ENCODE measurements at places on chromosomes 6 and 20. TPM values are rescaled to one million over a fixed set of nuclear protein-coding genes. Genes with fewer than 3 reads are reported as not detected.

GRCh38 chr20:25145131-25145530, 50.4 kb upstream of the ENTPD6 start:
- no peak for DNase-seq
- H3K36me3 ChIP-seq: no peaks in the 10 kb centered on the region
- no peaks in the 10 kb centered on the region for H3K4me1 ChIP-seq
- no peak overlapping the region for H3K4me3 ChIP-seq
- no peaks in the 10 kb centered on the region for H3K27me3 ChIP-seq

The PNLDC1 gene
- total RNA-seq: 0.32 TPM

DNA sequence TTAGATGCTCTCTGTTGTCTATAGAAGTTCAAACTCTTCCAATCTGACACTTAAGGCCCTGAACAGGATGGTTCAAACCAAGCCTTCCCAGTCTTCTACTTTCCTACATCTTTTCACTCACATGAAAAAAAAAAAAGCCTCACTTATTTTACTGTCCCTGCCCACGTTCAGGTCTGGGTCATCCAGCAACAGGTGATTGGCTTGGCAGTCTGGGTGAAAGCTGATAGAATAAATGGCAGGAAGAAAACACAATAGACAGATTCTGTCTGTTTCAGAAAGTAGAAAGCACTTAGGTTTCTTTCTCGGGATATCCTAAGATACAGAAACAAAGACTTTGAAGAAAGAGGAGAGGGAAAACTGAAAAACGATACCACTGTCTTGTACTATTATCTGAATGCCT, 61.8 kb upstream of the HSF2 start:
- H3K4me1 ChIP-seq: no peaks in the 10 kb centered on the region
- H3K36me3 ChIP-seq: no peaks in the 10 kb centered on the region
- DNase-seq: no peak
- H3K27me3 ChIP-seq: no peaks in the 10 kb centered on the region

- no peak overlapping the region for H3K27ac ChIP-seq
- DNase-seq: no peak
- no peaks in the 10 kb centered on the region for H3K36me3 ChIP-seq
Measured at GRCh38 chr6:83601119-83601518, 88.8 kb downstream of the PRSS35 start.

The ELOVL4 gene
- 0.56 TPM for total RNA-seq

The CYP21A2 gene
- not detected for total RNA-seq

DNA sequence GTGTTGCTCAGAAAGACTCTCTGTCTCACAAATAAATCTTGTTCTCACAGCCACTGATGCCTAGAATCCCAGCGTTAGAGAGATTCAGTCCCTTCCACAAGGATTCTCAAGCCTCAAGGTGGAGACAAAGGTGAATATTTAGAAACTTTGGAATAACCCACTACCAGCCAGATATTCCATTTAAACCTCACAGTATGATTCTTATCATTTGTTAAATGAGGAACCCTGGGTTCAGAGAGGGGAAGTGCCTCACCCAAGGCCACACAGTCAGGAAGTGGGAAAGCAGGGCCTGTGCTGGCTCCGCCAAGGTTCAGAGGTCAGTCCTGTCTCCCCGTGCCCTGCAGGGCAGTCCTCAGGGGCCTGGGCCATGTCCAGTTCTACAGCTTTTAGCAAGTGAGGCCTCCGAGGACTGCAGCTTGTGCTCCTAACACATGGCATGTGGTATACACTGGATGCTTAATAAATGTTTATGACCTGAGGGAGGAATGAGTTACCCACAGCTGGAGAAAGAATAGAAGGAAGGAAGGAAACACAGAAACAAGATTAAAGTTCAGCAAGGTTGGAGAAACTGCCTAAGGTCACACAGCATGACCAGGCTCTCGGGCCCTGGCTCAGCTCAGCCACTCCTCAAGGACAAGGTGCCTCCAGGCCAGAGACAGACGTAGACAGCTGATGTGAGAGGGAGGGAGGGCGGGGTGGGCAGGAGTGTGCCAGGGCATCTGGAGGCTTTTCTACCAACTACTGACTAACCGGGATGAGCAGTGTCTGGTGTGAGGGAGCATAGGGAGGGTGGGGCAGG, 3.9 kb upstream of the TGM2 start:
- H3K27ac ChIP-seq: peak overlapping the region; percentile 4
- H3K4me1 ChIP-seq: peaks cover 45% of the 10 kb centered on the region
- H3K4me3 ChIP-seq: no peak overlapping the region
- no peaks in the 10 kb centered on the region for H3K27me3 ChIP-seq
- no peaks in the 10 kb centered on the region for H3K36me3 ChIP-seq
- DNase-seq: peak; percentile 75

DNA sequence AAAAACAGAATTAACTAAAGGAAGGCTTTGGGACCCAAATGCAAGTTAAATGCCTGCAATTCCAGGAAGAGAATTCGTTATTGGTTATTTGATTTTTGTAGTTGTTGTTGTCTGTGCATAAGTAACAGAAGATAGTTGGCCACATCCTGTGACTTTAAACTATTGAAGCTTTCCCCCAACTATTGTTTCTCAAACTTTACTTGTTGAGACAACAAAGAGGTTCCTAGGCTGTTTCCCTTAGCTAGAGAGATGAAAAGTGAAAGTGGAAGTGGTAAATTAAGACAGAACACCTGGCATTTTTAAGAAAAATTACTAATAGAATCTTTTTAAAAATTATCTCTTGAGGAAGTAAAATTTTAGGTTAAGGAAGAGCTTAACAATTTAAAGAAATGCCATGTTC, 525.2 kb downstream of the PKHD1 start:
- H3K27me3 ChIP-seq: no peaks in the 10 kb centered on the region
- no peaks in the 10 kb centered on the region for H3K4me1 ChIP-seq
- H3K4me3 ChIP-seq: no peak overlapping the region
- no peak overlapping the region for H3K27ac ChIP-seq

DNA sequence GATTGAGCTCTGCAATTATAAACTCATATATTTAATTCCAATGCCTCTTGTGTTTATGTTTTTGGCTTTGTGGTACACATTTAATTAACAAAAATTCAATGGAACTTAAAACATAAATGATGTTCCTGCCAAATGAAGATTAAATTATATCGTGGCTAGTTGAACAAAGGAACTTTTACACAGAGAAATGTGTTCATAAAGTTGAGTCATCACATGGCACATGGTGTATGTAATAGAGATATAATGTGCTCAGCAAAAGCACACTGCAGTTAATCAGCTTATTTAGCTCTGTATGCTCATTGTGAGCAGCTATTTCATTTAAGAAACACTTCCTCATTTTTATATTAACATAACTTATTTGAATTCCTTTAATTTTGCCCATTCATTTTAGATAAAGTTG, 1295.6 kb upstream of the CITED2 start:
- no peak for DNase-seq
- H3K27me3 ChIP-seq: no peaks in the 10 kb centered on the region
- no peak overlapping the region for H3K27ac ChIP-seq

- no peaks in the 10 kb centered on the region for H3K4me1 ChIP-seq
- no peak overlapping the region for H3K27ac ChIP-seq
- no peaks in the 10 kb centered on the region for H3K36me3 ChIP-seq
Measured at GRCh38 chr6:87918461-87918941, 129.1 kb upstream of the SPACA1 start.

- H3K4me1 ChIP-seq: no peaks in the 10 kb centered on the region
- H3K27me3 ChIP-seq: no peaks in the 10 kb centered on the region
- no peak overlapping the region for H3K4me3 ChIP-seq
- no peak for DNase-seq
Measured at GRCh38 chr20:46179862-46180261, 61.7 kb downstream of the CD40 start.

GRCh38 chr6:116971959-116972358, 94.9 kb downstream of the RFX6 start:
- no peaks in the 10 kb centered on the region for H3K4me1 ChIP-seq
- H3K36me3 ChIP-seq: no peaks in the 10 kb centered on the region
- peak; percentile 40 for DNase-seq

GRCh38 chr6:134691180-134691579, 258.7 kb downstream of the ALDH8A1 start:
- no peaks in the 10 kb centered on the region for H3K4me1 ChIP-seq
- H3K36me3 ChIP-seq: no peaks in the 10 kb centered on the region
- no peaks in the 10 kb centered on the region for H3K27me3 ChIP-seq
- no peak overlapping the region for H3K27ac ChIP-seq
- H3K4me3 ChIP-seq: no peak overlapping the region

DNA sequence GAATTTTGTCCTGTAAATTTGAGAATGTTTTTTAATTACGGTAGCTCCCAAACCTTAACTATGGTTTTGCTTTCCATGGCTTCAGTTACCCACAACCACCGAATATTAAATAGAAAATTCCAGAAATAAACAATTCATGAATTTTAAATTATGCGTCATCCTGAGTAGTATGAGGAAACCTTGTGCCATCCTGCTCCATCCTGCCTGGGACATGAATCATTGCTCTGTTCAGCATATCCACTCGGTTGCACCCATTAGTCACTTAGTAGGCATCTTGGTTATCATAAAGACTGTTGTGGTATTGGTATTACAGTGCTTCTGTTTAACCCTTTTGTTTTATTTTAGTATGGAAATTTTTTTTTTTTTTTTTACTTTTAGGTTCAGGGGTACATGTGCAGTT, 39.7 kb downstream of the KCNS1 start:
- H3K4me1 ChIP-seq: peaks cover 5% of the 10 kb centered on the region
- H3K4me3 ChIP-seq: no peak overlapping the region
- H3K27me3 ChIP-seq: no peaks in the 10 kb centered on the region
- no peaks in the 10 kb centered on the region for H3K36me3 ChIP-seq
- H3K27ac ChIP-seq: no peak overlapping the region

The EEF1A2 gene
- total RNA-seq: 32.0 TPM

The CAPN11 gene
- not detected for total RNA-seq

DNA sequence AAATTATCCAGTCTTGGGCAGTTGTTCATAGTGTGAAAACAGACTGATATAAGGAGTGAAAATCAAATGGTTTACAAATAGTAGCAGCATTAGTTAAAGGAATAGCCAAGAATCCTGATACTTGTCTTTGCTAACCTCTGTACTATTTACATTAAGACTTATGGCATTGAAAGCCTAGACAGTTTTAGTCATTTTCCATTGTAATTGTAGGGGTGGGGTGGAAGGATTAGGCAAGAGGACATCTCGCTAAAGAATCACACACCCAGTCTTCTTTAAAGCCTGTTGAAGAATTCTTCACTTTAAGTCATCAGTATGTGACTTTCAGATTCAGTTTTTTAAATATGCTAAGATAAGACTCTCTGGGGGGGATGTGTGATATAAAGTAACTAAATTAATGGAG, 207.5 kb upstream of the PHACTR1 start:
- DNase-seq: no peak
- H3K27ac ChIP-seq: no peak overlapping the region
- no peaks in the 10 kb centered on the region for H3K4me1 ChIP-seq
- H3K4me3 ChIP-seq: no peak overlapping the region
- no peaks in the 10 kb centered on the region for H3K27me3 ChIP-seq
- no peaks in the 10 kb centered on the region for H3K36me3 ChIP-seq

The AHCY gene
- total RNA-seq: 665 TPM

GRCh38 chr6:170158296-170159021, 132.4 kb downstream of the DLL1 start:
- no peaks in the 10 kb centered on the region for H3K27me3 ChIP-seq
- H3K4me3 ChIP-seq: no peak overlapping the region
- DNase-seq: no peak
- H3K36me3 ChIP-seq: no peaks in the 10 kb centered on the region

The ETV7 gene
- 0.52 TPM for total RNA-seq

The GPR6 gene
- not detected for total RNA-seq

DNA sequence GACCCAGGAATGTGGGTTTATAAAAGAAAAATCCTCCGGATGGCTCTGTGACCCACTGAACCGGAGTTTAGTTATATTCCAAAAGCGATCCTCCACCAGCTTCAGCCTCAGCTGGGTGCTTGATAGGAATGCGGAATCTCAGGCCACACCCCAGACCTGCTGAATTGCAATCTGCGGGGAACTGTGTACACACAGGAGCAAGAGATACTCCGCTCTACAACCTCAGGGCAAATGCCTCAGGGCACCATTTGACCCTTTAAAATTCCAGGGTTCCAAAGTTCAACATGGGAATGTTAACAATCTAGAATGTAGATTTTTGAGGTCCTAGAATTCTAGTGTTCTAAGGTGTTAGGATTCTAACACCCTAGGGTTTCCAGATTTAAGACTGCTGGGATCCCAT, 10.8 kb downstream of the BPIFA2 start:
- H3K4me3 ChIP-seq: no peak overlapping the region
- H3K27ac ChIP-seq: peak overlapping the region; percentile 84

DNA sequence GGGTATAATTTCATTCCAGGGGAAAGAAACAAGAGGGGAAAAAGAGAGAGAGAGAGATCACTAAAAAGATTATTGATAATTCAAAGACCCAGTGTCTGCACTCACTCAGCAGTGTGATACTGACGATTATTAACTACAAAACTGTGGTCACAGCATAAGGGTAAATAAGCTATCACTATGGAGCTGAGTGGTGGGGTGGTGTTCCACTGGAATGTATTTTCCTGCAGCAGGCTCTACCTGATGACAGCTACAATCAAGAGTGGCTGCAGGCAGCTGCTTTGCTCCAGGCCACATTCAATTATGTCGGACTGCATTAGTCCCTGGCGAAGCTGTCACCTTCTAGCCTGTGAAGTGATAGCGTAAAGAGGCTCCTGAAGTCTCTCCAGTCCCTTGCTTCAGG, 122.2 kb upstream of the TFAP2D start:
- no peaks in the 10 kb centered on the region for H3K36me3 ChIP-seq
- no peak for DNase-seq
- no peaks in the 10 kb centered on the region for H3K4me1 ChIP-seq
- no peaks in the 10 kb centered on the region for H3K27me3 ChIP-seq
- H3K27ac ChIP-seq: no peak overlapping the region
